Ovary (tissue), 10 donors: ENCODE measurements at places on chromosomes 1 and 21. TPM values are rescaled to one million over a fixed set of nuclear protein-coding genes. Genes with fewer than 3 reads are reported as not detected.

DNA sequence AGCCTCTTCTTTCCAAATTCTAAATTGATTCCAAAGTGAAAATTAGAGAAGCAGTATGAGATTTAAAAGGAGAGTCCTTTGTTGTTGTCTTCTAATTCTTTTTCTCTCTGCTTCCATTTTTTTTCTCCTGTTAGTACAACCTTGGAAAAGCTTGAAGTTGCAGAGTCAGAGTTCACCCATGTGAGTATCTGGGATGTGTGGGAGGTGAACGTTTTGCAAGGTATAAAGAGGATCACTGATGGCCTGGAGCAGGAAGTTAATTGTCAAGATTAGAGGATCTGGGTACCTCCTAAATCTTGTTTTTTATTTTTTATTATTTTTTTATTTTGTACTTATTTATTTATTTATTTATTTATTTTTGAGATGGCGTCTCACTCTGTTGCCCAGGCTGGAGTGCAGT, 7.7 kb upstream of the PSMD4 start:
- no peak overlapping the region for H3K4me3 ChIP-seq
- no peak overlapping the region for H3K27ac ChIP-seq
- no peaks in the 10 kb centered on the region for H3K36me3 ChIP-seq
- DNase-seq: no peak
- no peaks in the 10 kb centered on the region for H3K27me3 ChIP-seq

DNA sequence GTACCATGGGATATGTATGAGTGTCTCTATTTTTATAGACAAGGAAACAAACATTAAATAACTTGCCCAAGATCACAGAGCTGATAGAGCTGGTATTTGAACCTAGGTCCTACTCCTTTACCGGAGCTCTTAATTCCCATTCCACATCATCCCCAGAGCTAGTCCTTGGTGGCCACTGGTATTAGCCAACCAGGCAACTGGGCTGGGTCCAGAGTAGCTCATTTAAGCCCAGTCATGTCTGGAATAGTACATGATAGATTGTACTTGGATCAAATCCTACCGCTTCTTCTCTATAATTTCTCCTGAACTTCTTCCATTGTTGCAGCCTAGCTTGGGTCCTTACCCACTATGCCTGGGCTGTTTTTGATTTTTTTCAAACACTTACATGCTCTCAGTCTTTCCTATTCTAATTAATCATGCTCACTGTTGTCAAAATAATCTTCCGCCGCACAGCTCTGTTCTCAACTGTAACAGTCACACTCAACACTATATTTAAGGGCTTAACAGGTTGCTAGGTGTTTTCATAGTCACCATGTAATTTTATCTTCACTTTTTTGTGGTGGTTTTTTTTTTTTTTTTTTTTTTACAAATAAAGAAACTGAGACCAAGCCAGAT, 80.2 kb downstream of the COLGALT2 start:
- no peak overlapping the region for H3K27ac ChIP-seq
- H3K4me3 ChIP-seq: no peak overlapping the region
- no peaks in the 10 kb centered on the region for H3K27me3 ChIP-seq
- DNase-seq: no peak

DNA sequence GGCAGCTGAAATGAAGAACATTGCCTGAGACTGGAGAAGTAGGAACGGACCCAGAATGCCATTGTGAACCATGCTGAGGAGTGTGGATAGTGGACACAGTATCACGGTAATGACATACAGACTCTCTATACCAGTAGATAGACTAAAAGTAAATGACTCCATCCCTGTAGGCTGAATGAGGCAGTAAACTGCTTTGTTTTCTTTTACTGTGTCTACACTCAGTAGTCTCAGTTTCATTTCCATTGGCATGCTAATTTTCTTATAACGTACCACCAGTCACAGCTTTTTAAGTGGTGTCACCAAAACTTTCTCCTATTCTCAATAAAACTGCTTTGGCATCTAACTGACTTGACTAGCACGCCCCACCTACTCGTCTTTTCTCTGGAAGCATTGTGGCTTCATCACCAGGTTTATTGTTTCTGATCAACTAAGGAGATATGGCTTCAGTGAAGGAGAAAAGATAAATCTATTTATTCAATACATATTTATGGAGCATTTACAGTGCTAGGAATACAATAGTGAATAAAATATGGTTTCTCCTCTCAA, 8.4 kb upstream of the ZNF697 start:
- no peak overlapping the region for H3K4me3 ChIP-seq
- DNase-seq: no peak
- peaks cover 12% of the 10 kb centered on the region for H3K4me1 ChIP-seq
- H3K27me3 ChIP-seq: no peaks in the 10 kb centered on the region

GRCh38 chr1:3007298-3008147, 13.7 kb upstream of the ACTRT2 start:
- no peak overlapping the region for H3K27ac ChIP-seq
- no peaks in the 10 kb centered on the region for H3K36me3 ChIP-seq

- peak; percentile 71 for DNase-seq
- H3K27ac ChIP-seq: peak overlapping the region; percentile 99
- no peaks in the 10 kb centered on the region for H3K27me3 ChIP-seq
- no peaks in the 10 kb centered on the region for H3K36me3 ChIP-seq
- peaks cover 6% of the 10 kb centered on the region for H3K4me1 ChIP-seq
- peak overlapping the region; percentile 74 for H3K4me3 ChIP-seq
Measured at GRCh38 chr1:87329051-87329525, 408 bp downstream of the LMO4 start.

DNA sequence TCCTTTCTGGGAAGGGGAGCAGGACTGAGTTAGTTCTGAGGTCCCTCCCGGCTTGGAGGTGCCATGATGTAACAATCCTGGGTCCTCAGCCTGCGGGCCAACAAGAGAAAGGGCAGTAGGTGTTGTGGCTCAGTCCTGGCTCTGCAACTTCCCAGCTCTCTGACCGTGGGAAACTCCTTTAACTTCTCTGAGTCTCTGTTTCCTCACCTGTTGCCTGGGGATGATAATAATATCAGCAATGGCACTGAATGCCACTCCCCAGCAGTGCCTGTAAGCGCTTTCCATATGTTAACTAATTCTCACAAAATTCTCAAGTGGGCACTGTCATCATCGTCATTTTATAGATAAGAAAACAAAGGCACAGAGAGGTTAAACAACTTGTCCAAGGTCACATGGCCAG, 2.3 kb downstream of the PADI3 start:
- no peaks in the 10 kb centered on the region for H3K27me3 ChIP-seq
- no peaks in the 10 kb centered on the region for H3K4me1 ChIP-seq
- H3K4me3 ChIP-seq: no peak overlapping the region

Gene FNDC5
- total RNA-seq: 12.1 TPM

Gene SLFNL1
- total RNA-seq: 1.0 TPM
